ENCODE measurements at places on chromosomes 5 and 9.

GRCh38 chr5:99807346-99807745 is 727.8 kb upstream of the FAM174A start:
- DNase-seq, result no peak

DNA sequence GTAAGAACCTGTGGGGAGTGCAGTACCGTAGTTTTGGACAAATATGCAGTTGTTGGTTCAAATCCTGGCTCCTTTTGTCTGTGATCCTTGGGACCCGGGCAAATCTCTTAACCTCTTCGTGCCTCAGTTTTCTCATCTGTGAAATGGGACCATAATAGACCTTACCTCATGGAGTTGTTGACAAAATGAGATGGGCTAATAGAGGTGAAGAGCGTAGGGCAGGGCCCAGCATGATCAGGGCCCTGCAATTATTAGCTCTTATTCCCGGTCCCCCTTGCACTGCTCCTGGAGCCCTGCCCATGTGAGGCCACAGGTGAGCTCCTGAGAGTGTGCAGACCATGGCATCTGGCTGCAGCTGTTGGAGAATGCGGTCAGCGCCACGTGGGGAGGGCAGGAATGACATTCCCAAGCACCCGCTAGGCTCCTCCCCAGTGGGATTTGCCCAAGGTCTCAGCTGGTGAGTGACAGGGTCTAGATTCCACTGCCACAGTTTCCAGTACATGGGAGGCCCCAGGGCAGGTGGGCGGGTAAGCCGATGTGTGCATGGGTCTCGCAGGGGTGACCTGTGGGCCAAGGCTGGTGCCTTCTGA is 41.0 kb downstream of the NEK6 start:
- no peak for DNase-seq

DNA sequence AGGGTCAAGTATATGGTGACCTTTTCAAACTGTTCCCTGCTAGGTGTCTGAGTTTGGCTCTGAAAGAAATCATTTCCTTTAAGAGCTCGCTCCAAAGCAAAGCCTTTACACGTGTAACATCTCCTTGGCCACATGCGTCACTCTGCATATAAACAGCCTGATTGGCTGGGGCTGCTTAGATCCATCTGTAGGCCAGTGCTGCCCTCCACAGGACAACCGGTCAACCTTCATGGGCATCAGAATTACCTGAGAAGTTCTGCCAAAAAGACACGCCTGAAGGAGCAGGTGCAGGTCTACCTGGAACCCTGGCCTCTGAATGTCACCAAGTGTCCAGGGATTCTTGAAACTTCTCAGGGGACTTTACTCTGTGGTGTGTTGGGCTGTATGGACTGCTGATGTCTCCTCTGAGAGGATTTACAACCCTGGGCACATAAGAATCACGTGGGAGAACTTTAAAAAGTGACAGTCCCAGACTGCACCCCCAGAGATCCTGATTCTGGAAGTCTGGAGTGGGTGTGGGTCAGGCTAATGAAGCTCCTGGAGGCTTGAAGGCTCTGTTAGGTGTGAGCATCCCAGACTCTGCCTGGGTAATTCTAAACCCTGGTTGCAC is 497.6 kb downstream of the GADD45G start:
- peak; percentile 86 for DNase-seq

- DNase-seq, result no peak
Observed at GRCh38 chr5:62460578-62460983, 48.0 kb downstream of the IPO11 start.

DNA sequence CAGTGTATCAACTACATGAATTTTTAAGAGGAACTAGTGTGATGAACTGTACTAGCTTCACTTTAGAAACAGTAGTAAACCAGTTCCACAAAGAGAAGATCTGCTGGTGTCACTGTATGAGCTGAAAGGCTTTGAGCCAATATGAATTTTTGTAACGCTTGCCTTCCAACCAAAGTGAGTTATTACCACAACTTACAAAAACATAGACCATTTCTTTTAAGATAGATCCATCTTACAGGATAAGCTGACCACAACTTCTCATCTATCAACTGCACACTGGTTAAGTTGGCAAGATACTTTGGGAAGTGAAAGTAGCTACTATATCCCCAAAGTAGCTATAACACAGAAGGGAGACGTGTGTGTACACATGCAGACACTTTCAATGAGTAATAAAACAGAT is 849.6 kb upstream of the DMAC1 start:
- DNase-seq, result no peak

Data from sciatic nerve (tissue), 2 donors.